Bronchus fibroblast of lung (primary cell): ENCODE measurements at places on chromosomes 16 and 17. TPM values are rescaled to one million over a fixed set of nuclear protein-coding genes. Genes with fewer than 3 reads are reported as not detected.

The KRT34 gene
- total RNA-seq = 0.89 and 1.0 TPM in 2 replicates

The ZNF423 gene
- 0.34 and 0.45 TPM in 2 replicates for total RNA-seq

The NLRC3 gene
- total RNA-seq = not detected in 2 replicates

The ZNF668 gene
- total RNA-seq = 11.9 and 13.1 TPM in 2 replicates

The RHOT1 gene
- total RNA-seq = 19.6 and 24.9 TPM in 2 replicates

The JPH3 gene
- total RNA-seq = under 0.01 and 0.17 TPM in 2 replicates

The SYT17 gene
- 0.30 and 0.84 TPM in 2 replicates for total RNA-seq

The CLDN6 gene
- total RNA-seq = 0.15 and 0.17 TPM in 2 replicates

The FBXW10B gene
- total RNA-seq = under 0.01 and 0.59 TPM in 2 replicates

The BCL6B gene
- total RNA-seq = under 0.01 and 1.0 TPM in 2 replicates

The HOXB4 gene
- 11.7 and 11.8 TPM in 2 replicates for total RNA-seq

The HS3ST3A1 gene
- 20.5 and 21.6 TPM in 2 replicates for total RNA-seq

The NECAB2 gene
- 0.30 TPM in 1 of 2 replicates, not detected in the other for total RNA-seq

The C16orf46 gene
- 1.6 TPM in 1 of 2 replicates, not detected in the other for total RNA-seq

The CCL1 gene
- not detected in 2 replicates for total RNA-seq

The CTRB2 gene
- not detected in 2 replicates for total RNA-seq

The ERN2 gene
- total RNA-seq = 0.45 TPM in 1 of 2 replicates, not detected in the other

The NPIPA8 gene
- total RNA-seq = not detected in 2 replicates

The DRC3 gene
- total RNA-seq = 0.50 and 0.59 TPM in 2 replicates

The FBXW10 gene
- not detected in 2 replicates for total RNA-seq

The TLCD1 gene
- 16.8 and 20.0 TPM in 2 replicates for total RNA-seq

The SULT1A2 gene
- total RNA-seq = not detected in 2 replicates
